ENCODE measurements at places on chromosomes 1 and 21.

- no peak for DNase-seq
Observed at GRCh38 chr1:26555550-26555981, 26.0 kb downstream of the RPS6KA1 start.

DNA sequence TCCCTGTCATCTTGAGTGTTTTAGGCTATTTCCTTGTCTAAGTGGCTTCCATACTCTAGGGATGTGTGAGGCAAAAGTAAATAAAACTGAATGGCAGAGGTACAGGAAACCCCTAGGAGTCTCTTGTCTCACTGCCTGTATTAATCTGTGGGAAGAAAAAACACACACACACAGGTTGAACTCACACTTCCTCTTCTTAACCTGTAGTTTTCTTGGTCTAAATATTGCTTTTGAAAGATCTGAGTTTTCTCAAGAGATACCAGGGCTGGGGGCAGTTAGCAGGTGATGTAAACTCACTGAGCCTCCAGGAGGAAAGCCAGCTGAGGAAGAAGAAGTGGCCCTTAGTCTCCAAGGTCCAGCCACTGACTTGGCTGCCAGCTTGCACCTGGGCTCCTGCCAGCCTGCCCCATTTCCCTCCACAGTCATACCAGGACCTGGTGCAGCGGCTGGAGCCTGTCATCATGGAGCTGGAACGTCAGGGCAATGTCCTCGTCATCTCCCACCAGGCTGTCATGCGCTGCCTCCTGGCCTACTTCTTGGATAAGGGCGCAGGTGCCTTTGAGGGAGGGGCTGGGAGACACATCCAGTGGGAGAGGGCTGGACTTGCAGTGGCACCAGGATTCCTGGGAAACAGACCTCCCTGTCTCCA is 16.9 kb downstream of the PFKFB2 start:
- no peak for DNase-seq

GRCh38 chr21:40555021-40555528 is 291.9 kb downstream of the DSCAM start:
- no peak for DNase-seq

- DNase-seq: no peak
Observed at GRCh38 chr1:183135336-183135735, 50.7 kb upstream of the LAMC2 start.

DNA sequence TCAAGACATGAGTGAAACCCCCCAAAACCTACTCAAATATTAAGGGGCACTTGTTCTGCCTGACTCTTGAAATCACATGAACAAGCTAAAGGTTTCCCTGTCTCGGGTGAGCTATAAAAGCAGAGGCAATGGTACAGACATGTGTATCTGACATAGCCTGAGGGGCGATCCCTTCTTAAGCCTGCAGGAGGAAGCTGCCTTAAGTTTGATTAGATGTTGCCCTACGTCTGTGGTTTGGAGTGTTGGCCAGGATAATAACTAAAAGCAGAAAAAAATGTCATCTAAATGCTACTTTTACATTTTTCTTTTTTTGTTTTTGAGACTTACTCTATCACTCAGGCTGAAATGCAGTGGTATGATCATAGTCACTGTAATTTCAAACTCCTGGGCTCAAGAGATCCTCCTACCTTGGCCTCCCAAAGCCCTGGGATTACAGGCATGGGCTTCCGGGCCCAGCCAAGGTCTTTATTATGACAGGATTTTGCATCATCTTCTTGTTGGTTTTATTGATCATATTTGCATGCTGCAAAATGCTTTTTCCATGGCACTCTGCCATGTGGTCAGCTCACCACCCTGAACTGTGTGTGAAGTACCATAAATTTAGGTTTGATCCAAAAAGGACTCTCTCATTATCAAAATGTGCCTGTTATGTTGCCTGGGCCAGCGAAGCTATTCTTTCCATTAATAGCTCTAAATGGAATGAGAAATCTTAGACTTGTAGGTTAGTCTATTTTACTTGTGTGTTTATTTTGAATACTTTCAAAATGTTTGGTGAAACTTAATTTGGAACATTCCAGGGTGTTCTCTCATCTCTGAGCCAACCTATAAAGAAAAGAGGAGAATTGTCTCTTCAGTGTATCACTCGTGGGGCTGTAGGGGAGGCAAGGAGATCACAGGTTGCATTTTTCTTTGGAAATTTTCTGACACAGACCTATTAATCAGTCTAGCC is 15.0 kb upstream of the HMGN1 start:
- DNase-seq: no peak

GRCh38 chr1:210681158-210681557 is 352.5 kb downstream of the HHAT start:
- DNase-seq: no peak

DNA sequence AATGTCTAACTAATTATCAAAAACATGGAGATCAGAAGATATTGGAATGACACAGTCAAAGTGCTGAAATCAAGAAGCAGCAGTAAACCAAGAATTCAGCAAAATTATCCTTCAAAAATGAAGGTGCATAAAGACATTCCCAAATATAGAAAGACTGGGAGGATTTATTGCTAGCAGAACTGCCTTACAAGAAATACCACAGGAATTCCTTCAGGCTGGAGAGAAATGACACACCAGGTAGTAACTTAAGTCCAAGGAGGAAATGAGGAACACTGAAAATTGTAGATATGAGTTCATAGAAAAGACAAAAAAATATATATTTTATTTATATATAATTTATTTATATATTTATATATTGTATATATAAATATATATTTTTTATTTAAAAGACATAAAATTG is 217.2 kb downstream of the RPS6KC1 start:
- no peak for DNase-seq

DNA sequence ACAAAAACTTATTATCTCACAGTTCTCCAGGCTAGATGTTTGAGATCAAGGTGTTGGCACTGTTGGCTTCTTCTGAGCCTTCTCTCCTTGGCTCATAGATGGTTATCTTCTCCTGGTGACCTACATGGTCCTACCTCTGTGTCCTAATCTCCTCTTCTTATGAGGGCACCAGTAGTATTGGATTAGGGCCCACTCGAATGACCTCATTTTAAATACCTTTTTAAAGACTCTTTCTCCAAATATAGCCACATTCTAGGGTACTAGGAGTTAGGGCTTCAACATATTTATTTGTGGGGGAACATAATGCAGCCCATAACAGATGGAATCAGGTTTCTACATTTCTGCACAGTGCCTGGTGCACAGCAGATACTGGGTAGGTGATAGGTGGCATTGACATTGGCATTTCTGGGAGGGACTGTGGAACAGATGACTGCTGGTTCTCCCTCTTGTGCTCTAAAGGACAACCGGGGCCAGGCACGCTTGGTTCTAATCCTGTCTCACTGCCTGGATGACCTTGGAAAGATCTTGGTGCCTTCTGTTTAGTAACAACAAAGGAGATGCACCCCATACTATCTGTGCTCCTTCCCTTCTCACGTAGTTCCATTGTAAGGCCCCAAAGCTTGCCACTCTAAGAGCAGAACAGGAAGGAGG is 140.3 kb downstream of the PLPP3 start:
- DNase-seq: no peak

- DNase-seq: no peak
Observed at GRCh38 chr1:19202396-19202795, 7.7 kb downstream of the UBR4 start.

GRCh38 chr1:189868021-189868420 is 609.6 kb downstream of the BRINP3 start:
- DNase-seq: no peak

- DNase-seq: no peak
Observed at GRCh38 chr1:206486995-206487788, 16.9 kb downstream of the IKBKE start.

- peak; percentile 94 for DNase-seq
Observed at GRCh38 chr1:23403735-23404486, 20.6 kb downstream of the TCEA3 start.

GRCh38 chr21:28086861-28087581 is 905.7 kb downstream of the LTN1 start:
- DNase-seq: no peak

- no peak for DNase-seq
Observed at GRCh38 chr1:209927466-209927865, 10.6 kb upstream of the SYT14 start.

GRCh38 chr1:77370161-77370560 is 88.3 kb downstream of the AK5 start:
- DNase-seq: no peak

GRCh38 chr1:60876952-60877351 is 205.4 kb upstream of the NFIA start:
- DNase-seq: no peak

GRCh38 chr1:246302711-246303317 is 204.3 kb downstream of the SMYD3 start:
- no peak for DNase-seq

GRCh38 chr1:188872376-188872775 is 1605.3 kb downstream of the BRINP3 start:
- no peak for DNase-seq

DNA sequence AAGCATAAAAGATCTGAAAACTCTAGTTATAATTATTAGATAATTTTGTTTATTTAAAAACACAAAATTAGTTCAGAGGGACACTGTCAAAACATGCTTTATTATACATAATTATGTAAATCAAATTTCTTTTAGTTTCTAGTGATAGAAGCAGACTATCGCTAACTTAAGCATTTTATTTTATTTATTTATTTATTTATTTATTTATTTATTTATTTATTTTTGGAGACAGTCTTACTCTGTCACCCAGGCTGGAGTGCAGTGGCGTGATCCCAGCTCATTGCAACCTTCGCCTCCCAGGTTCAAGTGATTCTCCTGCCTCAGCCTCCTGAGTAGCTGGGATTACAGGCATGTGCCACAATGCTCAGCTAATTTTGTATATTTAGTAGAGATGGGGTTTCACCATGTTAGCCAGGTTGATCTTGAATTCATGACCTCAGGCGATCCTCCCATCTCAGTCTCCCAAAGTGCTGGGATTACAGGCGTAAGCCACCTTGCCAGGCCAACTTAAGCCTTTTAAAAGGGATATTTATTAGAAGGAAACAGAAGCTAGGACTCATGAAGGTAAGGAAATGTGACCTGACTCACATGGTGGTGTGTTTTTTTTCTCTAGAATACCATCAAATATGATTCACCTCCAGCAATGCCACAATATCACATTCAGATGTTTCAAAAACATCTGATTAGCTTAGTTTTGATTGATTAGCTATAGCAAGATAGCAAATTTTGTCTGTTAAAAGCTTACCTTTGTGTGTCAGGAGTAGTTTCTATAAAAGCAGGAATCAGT is 1357.4 kb upstream of the ADGRL4 start:
- no peak for DNase-seq

DNA sequence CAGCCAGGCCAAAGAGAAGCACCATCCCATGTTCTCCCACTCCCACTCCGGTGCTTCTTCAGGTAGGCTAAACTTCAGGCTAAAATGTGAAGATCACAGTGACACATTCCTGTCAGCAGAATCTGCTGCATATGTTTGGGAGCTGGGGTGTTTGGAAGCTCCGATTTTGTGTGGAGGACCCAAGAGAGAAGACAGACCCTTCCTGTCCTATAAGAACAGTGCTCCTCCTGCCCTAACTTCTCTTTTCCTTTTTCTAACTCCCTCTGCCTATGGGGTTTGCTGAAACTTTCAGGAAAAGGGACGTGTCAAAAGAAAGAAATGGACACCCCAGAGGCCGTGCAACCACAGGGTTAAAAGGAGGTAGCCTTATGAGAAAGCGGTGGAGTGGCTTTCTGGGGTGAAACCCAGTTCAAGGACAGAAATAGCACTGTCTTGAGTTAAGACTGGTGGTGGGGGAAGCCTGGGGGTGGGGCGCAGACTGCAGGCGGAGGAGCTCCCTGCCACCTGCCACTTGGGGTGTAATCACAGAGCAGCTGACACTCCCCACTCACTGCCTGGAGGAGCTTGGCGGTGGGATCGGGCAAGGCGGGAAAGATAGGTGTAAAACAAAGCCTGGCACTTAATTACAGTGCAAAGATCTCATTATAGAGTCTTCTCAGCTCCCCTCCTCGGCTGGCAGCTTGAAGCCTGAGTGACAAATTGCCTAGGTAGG is 645 bp upstream of the TLR5 start:
- DNase-seq: no peak

DNA sequence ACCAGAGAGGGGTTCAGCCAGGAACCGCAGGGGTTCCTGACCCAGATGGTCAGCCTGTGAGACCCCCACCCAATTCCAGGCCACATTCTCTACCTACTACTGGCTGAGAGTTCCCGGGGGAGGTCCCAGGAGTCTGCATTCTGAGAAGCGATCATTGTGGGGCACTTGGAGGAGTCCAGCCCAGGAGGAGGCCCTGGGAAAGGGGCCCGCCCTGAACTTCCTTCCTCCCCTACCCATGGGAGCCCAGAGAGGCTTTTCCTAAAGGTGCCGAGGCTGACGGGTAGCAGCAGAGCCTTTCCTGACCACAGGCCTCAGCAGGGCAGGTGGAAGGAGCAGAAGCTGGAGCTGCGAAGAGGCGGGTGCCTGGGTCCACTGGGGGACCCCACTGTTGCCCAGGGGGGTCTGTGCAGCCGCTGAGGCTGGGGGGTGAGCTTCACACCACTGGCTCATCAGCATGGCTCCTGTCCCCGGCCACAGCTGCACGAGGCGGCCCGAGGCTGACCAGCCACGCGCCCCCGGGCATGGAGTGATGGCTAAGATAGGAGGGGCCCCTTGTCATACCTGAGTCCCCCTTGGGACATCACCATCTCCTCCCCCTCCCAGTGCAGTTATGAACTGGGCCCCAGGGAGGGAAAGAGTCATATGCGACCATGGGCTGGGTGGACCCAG is 127.7 kb downstream of the PRDM16 start:
- DNase-seq: no peak
